Calu3 (cell line): ENCODE measurements at places on chromosomes 5 and 9. TPM values are rescaled to one million over a fixed set of nuclear protein-coding genes. Genes with fewer than 3 reads are reported as not detected.

The PAEP gene
- total RNA-seq, result 0.45 TPM in 1 of 2 replicates, not detected in the other

DNA sequence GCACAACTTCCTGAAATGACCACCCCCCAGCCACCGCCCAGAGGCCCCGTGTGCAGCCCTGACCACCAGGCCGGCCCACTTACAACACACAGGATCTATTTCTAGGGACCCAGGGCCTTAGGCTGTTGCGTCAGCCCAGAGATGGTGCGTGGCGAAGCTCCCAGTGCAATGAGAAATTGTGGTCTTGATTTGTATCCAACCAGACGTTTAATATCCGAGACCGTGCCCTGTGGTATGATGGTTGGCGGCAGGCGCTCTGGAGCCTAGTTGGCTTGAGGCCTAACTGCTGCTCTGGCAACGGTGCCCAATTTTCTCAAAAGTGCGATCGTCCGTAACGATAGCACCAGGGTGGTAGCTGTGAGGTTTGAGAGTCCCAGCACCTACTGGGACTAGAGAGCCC is 32.6 kb upstream of the SLC6A19 start:
- no peak for DNase-seq

DNA sequence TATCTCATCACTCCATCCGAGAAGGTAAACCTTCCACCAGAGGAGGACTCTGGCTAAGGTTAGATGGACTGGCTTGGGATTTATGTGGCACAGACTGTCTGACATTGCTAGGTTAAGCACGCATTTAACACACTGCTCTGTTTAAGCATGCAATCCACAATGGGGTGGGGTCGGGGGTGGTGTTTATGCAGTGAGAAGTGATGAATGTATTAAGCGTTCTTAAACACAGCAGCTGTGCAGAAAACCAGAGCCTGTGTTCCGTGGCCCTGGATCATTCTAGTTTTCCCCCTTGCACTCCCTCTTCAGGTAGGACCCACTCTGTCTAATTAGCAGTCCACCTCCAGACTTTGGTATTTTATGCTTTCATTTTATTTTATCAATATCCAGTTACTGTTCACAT is 46.4 kb downstream of the STXBP1 start:
- no peak for DNase-seq

The TMC1 gene
- total RNA-seq, result not detected in 2 replicates

The WHRN gene
- total RNA-seq, result 3.6 and 4.9 TPM in 2 replicates

The FOXD4L4 gene
- total RNA-seq, result 1.5 and 1.8 TPM in 2 replicates

The C7 gene
- total RNA-seq, result not detected in 2 replicates
